GM23338 (cell line): ENCODE measurements at places on chromosomes 3 and 15. TPM values are rescaled to one million over a fixed set of nuclear protein-coding genes. Genes with fewer than 3 reads are reported as not detected.

The CCR3 gene
- polyA plus RNA-seq = not detected in 2 replicates

The TTC14 gene
- polyA plus RNA-seq = 17.1 and 22.1 TPM in 2 replicates

The FAM98B gene
- polyA plus RNA-seq = 10.1 and 11.6 TPM in 2 replicates

The AGBL1 gene
- not detected in 2 replicates for polyA plus RNA-seq

The ASB14 gene
- polyA plus RNA-seq = 0.38 and 0.87 TPM in 2 replicates

The TIMP4 gene
- polyA plus RNA-seq = 6.7 and 6.9 TPM in 2 replicates

The SEMA5B gene
- polyA plus RNA-seq = 8.0 and 11.0 TPM in 2 replicates

The XCR1 gene
- polyA plus RNA-seq = not detected in 2 replicates

The ERC2 gene
- 6.0 and 13.7 TPM in 2 replicates for polyA plus RNA-seq

The MRPL47 gene
- polyA plus RNA-seq = 212 and 229 TPM in 2 replicates

The TM4SF18 gene
- 1.4 and 2.0 TPM in 2 replicates for polyA plus RNA-seq

The EXD1 gene
- not detected in 2 replicates for polyA plus RNA-seq

The CELSR3 gene
- polyA plus RNA-seq = 7.5 and 8.3 TPM in 2 replicates

The PCLAF gene
- 202 and 206 TPM in 2 replicates for polyA plus RNA-seq

The ATP8B4 gene
- 0.07 TPM in 1 of 2 replicates, not detected in the other for polyA plus RNA-seq

The FHIT gene
- polyA plus RNA-seq = 6.9 and 8.3 TPM in 2 replicates

The ADAMTS7 gene
- polyA plus RNA-seq = 11.2 and 11.6 TPM in 2 replicates

The TMEM45A gene
- polyA plus RNA-seq = 11.1 and 12.7 TPM in 2 replicates

The SCN11A gene
- polyA plus RNA-seq = 0.05 TPM in 2 replicates

The PROS1 gene
- polyA plus RNA-seq = 1.1 and 1.8 TPM in 2 replicates

The SI gene
- not detected in 2 replicates for polyA plus RNA-seq

The CRABP1 gene
- 522 and 536 TPM in 2 replicates for polyA plus RNA-seq

The BFSP2 gene
- not detected in 2 replicates for polyA plus RNA-seq

The LXN gene
- 8.3 and 10.0 TPM in 2 replicates for polyA plus RNA-seq

The DUOXA2 gene
- polyA plus RNA-seq = not detected in 2 replicates

The RNU5B-1 gene
- not detected in 2 replicates for polyA plus RNA-seq

The EHHADH gene
- polyA plus RNA-seq = 1.7 and 2.5 TPM in 2 replicates

The A4GNT gene
- polyA plus RNA-seq = not detected in 2 replicates

The GNB4 gene
- 8.5 and 11.3 TPM in 2 replicates for polyA plus RNA-seq

The SCAANT1 gene
- 1.2 TPM in 1 of 2 replicates, not detected in the other for polyA plus RNA-seq

The CHRNA7 gene
- polyA plus RNA-seq = 3.8 and 4.6 TPM in 2 replicates

The PSMA4 gene
- polyA plus RNA-seq = 466 and 552 TPM in 2 replicates

The UQCRC1 gene
- 232 and 256 TPM in 2 replicates for polyA plus RNA-seq

The TUSC2 gene
- polyA plus RNA-seq = 71.0 and 81.5 TPM in 2 replicates

The PDZRN3 gene
- polyA plus RNA-seq = 7.0 and 7.5 TPM in 2 replicates

The CEP63 gene
- 34.6 and 53.9 TPM in 2 replicates for polyA plus RNA-seq
